ENCODE measurements at places on chromosomes 5 and 9.

DNA sequence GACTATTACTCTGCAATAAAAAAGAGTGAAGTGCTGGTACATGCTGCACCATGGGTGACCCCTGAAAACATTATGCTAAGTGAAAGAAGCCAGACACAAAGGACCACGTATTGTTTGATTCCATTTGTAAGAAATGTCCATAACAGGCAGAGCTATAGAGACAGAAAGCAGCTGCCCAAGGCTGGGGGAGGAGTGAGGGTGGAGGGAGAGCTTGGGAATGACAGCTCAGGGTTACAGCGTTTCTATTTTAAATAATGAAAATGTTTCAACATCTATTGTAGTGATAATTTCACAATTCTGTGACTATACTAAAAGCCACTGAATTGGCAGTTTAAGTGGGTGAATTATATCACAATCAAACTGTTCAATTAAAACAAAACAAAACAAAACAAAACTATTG, 81.7 kb downstream of the MYO10 start:
- DNase-seq, result no peak
- no peaks in the 10 kb centered on the region for H3K27me3 ChIP-seq
- H3K36me3 ChIP-seq, result no peaks in the 10 kb centered on the region
- H3K4me3 ChIP-seq, result no peak overlapping the region
- H3K27ac ChIP-seq, result no peak overlapping the region
- no peaks in the 10 kb centered on the region for H3K4me1 ChIP-seq

GRCh38 chr9:137406876-137407589, 15.9 kb downstream of the EXD3 start:
- peak; percentile 81 for DNase-seq
- H3K27me3 ChIP-seq, result peaks cover 3% of the 10 kb centered on the region
- H3K4me3 ChIP-seq, result no peak overlapping the region
- no peaks in the 10 kb centered on the region for H3K36me3 ChIP-seq
- H3K4me1 ChIP-seq, result peaks cover 40% of the 10 kb centered on the region

GRCh38 chr5:123597018-123597417, 85.0 kb downstream of the CSNK1G3 start:
- H3K4me3 ChIP-seq, result no peak overlapping the region
- H3K27me3 ChIP-seq, result no peaks in the 10 kb centered on the region
- H3K27ac ChIP-seq, result no peak overlapping the region
- H3K36me3 ChIP-seq, result peaks cover 59% of the 10 kb centered on the region
- no peak for DNase-seq
- no peaks in the 10 kb centered on the region for H3K4me1 ChIP-seq

GRCh38 chr9:114719290-114719689, 37.3 kb upstream of the TEX48 start:
- no peak overlapping the region for H3K4me3 ChIP-seq
- no peaks in the 10 kb centered on the region for H3K36me3 ChIP-seq
- H3K27ac ChIP-seq, result peak overlapping the region; percentile 1
- DNase-seq, result no peak
- peaks cover 13% of the 10 kb centered on the region for H3K4me1 ChIP-seq
- H3K27me3 ChIP-seq, result no peaks in the 10 kb centered on the region

DNA sequence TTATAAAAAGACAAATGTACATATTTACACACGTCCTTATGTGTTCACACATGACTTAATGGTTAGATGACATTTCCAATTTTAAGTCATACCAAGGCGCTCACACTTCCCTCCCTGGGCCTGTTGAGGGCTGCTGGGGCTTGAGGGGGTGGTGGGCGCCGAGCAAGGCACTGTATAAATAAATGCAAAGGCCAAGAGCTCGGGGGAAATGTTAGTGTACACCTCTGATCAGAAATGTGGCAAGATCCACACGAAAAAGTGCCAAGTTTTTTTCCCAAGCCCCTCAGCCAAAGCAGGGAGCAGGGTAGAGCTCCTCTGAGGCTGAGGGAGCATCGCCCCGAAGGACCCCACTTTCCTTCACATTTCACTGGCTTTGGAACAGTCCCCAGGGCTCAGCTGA, 7.5 kb downstream of the IRF1 start:
- H3K27me3 ChIP-seq, result no peaks in the 10 kb centered on the region
- peaks cover 68% of the 10 kb centered on the region for H3K36me3 ChIP-seq
- peaks cover 96% of the 10 kb centered on the region for H3K4me1 ChIP-seq
- H3K27ac ChIP-seq, result peak overlapping the region; percentile 28
- no peak for DNase-seq

DNA sequence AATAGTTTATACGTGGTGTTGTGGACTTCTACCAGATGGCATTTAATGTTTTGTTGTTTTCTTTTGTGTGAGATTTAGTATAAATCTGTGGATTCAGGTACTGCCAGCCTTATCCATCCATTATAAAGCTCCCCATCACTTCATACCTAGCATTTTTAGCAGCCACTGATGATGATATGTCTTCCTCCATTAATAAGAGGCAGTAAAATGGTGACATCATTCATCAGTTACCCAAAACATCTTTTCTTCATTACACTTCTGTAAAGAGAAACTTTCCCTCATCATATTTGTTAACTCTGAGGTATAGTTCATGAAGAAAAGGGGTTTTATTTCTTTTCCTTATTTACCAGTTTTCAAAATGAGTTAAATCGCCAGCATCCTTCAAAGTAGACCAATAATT, 19.4 kb downstream of the CHD1 start:
- no peak for DNase-seq
- no peaks in the 10 kb centered on the region for H3K4me1 ChIP-seq
- no peak overlapping the region for H3K4me3 ChIP-seq
- H3K27me3 ChIP-seq, result no peaks in the 10 kb centered on the region
- no peak overlapping the region for H3K27ac ChIP-seq
- H3K36me3 ChIP-seq, result peaks cover 25% of the 10 kb centered on the region

DNA sequence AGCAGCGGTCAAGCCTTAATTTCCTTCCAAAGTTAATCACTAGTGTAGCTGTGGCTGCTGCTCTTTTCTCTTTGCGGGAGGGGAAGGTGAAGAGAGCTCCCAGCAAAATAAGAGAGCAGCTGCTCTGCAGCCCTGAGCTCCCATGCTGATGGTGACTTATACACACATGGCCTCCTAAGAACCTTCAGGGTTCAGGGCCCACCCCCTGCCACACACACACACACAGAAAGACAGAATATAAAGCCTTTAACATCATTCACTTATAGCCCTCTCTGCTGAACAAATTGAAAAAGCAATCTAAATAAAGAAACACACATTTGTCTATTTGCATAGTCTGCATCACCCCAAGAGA, 43.6 kb downstream of the GAS1 start:
- H3K4me3 ChIP-seq, result no peak overlapping the region
- no peaks in the 10 kb centered on the region for H3K36me3 ChIP-seq
- H3K27ac ChIP-seq, result no peak overlapping the region
- DNase-seq, result no peak

DNA sequence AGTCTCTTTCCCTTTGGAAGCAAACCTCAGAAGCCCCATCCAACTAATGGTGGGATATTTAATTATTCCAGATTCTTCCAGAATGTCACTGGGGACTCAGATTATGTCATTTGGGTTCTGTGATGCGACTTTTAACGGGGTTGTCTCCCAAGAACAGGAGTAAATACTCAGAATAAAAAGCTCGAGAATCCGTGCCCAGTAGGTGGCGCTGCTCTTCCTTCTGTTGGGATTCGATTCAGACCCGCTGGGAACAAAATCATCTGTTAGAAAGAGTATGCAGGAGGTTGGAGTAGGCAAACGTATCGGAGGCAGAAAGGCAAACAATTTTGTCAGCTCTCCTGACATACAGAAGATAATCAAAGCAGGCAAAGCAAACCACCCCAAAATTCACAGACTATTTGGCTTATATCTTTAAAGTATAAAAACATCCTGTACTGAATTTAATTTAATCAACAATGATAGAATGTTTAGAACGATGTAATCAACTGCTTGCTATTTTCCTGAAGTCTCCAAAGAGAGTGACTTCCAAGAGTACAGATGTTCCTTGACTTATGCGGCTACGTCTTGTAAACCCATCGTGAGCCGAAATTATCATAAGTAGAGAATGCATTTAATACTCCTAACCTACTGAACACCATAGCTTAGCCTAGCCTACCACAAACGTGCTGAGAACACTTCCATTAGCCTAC, 169.8 kb upstream of the RAI14 start:
- peaks cover 9% of the 10 kb centered on the region for H3K4me1 ChIP-seq
- DNase-seq, result peak; percentile 79
- H3K4me3 ChIP-seq, result no peak overlapping the region
- H3K36me3 ChIP-seq, result no peaks in the 10 kb centered on the region
- no peak overlapping the region for H3K27ac ChIP-seq

DNA sequence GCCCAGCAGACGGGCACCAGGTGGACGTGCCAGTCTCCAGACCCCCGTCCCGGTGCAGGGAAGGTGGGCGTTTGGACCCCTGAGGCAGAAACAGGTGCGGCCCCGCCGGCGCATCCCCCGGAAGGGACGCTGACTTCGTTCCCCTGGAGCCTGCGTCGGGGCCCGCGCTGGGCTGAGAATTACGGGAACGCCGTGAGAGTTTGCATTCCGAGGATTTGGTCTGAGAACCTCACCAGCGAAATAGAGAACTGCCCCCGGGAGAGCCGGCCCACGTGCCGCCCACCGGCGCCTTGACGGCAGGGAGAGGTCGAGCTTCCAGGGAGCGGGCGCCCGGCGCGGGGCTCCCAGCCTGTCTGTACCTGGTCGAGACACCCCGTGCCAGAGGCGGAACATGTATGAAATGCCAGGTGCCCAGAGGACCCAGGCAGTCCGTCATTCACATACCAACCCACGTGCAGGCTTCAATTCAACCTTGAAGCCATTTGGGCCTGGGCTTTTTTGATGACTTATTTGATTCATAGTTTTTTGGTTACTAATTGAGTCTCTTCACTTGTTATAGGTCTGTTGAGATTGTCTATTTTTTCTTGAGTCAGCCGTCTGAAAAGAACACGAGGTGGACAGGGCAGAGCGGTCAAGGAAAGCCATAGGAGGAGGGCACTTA, 877 bp upstream of the CAMSAP1 start:
- no peak for DNase-seq
- H3K36me3 ChIP-seq, result peaks cover 6% of the 10 kb centered on the region
- peak overlapping the region; percentile 61 for H3K4me3 ChIP-seq
- H3K27ac ChIP-seq, result peak overlapping the region; percentile 38

DNA sequence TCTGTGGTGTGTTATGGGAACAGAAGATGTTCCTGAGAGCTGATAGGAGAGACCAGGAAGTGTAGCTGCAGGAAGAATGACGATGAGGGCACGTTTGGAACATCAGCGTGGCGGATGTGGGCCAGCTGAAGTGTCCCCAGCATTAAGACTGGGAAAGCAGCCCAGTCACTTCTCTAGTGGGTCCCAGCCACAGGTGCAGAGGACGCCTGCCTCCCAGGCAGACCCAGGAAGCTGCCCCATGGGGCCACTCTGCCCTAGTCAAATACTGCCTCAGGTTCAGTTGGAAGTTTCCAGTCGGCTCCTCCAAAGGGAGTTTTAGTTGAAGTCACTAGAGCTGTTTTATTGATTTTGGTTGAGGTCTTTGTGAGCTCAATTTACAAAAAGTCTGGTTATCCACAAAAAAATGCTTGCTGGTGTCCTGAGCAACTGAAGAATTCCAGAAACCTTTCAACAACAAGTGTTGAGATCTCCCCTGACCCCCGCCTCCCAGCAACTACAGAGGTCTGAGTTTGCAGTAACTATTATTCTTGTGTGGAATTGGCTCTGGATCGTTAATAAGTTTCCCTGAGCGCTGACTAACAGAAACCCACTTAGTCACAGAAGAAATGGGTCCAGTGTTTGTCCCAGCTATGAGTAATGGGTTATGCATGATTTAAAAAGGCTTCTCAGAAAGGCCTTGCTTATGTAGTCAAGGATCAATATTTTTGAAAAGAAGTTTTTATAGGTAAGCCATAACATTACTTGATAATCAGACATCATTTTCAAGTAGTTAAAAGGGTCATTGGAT, 294.1 kb downstream of the FANCC start:
- H3K4me1 ChIP-seq, result no peaks in the 10 kb centered on the region
- H3K27ac ChIP-seq, result no peak overlapping the region
- DNase-seq, result no peak
- H3K4me3 ChIP-seq, result no peak overlapping the region
- H3K27me3 ChIP-seq, result no peaks in the 10 kb centered on the region

- H3K27ac ChIP-seq, result peak overlapping the region; percentile 41
- no peaks in the 10 kb centered on the region for H3K27me3 ChIP-seq
- peak; percentile 91 for DNase-seq
- H3K36me3 ChIP-seq, result no peaks in the 10 kb centered on the region
Measured at GRCh38 chr5:8457187-8458037, 588.5 kb downstream of the MTRR start.

DNA sequence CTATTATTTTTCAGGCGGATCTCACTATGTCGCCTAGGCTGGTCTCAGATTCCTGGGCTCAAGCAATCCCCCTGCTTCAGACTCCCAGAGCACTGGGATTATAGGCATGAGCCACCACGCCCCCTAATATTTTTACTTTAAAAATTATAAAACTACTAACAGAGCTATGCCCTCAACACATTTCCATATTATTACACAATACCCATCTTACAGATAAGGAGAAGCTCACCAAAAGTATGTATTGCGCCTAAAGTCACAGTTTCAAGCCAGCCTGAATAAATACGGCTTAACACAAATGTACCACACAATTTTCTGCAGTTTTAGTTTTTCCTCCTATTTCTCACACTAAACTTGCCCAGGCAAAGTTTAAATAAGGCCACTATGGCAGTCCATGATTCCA, 9.9 kb upstream of the HAVCR1 start:
- no peak for DNase-seq
- no peaks in the 10 kb centered on the region for H3K27me3 ChIP-seq
- no peaks in the 10 kb centered on the region for H3K36me3 ChIP-seq
- peaks cover 8% of the 10 kb centered on the region for H3K4me1 ChIP-seq
- no peak overlapping the region for H3K27ac ChIP-seq
- no peak overlapping the region for H3K4me3 ChIP-seq

- no peak for DNase-seq
- H3K27ac ChIP-seq, result no peak overlapping the region
- H3K4me3 ChIP-seq, result no peak overlapping the region
Measured at GRCh38 chr9:127629468-127630081, 17.5 kb downstream of the STXBP1 start.

DNA sequence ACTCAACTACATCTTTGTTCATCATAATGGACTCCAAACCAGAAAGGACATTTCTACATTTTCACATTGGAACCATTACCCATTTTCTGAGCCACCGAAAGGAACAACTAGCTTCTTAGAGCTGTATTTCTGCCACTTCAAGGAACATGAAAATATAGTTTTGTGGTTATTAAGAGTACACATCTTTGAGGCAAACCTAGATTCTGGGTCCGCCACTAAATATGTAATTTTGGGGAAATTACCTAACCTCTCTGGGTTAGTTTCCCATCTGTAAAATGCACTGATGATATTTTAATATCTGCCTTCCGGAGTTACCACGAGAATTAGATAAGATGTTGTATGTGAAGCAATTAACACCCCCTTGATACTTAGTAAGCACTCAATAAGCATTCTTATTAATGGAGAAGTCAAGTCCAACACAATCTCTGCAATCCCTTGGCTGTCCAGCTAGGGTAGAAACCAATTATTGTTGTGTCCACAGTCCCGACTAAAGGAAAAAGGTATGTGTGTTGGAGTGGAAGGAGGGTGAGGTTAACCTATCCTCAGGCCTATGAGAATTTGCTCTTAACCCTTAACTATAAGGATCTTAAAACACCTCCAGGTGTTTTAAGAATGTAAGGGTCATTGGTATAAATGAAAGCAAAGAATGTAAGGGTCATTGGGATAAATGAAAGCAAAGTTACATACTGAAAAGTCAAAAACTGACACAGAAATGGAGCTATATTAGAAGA, 94.0 kb upstream of the PTGER4 start:
- no peaks in the 10 kb centered on the region for H3K4me1 ChIP-seq
- no peak overlapping the region for H3K4me3 ChIP-seq
- no peaks in the 10 kb centered on the region for H3K36me3 ChIP-seq
- no peak overlapping the region for H3K27ac ChIP-seq
- no peaks in the 10 kb centered on the region for H3K27me3 ChIP-seq

GRCh38 chr5:59256331-59256730, 637.2 kb downstream of the PDE4D start:
- no peak for DNase-seq
- no peaks in the 10 kb centered on the region for H3K4me1 ChIP-seq
- H3K27ac ChIP-seq, result no peak overlapping the region
- H3K27me3 ChIP-seq, result peaks cover 2% of the 10 kb centered on the region
- no peaks in the 10 kb centered on the region for H3K36me3 ChIP-seq

Data from natural killer cell (primary cell).